ENCODE measurements at places on chromosomes 7 and 10.

DNA sequence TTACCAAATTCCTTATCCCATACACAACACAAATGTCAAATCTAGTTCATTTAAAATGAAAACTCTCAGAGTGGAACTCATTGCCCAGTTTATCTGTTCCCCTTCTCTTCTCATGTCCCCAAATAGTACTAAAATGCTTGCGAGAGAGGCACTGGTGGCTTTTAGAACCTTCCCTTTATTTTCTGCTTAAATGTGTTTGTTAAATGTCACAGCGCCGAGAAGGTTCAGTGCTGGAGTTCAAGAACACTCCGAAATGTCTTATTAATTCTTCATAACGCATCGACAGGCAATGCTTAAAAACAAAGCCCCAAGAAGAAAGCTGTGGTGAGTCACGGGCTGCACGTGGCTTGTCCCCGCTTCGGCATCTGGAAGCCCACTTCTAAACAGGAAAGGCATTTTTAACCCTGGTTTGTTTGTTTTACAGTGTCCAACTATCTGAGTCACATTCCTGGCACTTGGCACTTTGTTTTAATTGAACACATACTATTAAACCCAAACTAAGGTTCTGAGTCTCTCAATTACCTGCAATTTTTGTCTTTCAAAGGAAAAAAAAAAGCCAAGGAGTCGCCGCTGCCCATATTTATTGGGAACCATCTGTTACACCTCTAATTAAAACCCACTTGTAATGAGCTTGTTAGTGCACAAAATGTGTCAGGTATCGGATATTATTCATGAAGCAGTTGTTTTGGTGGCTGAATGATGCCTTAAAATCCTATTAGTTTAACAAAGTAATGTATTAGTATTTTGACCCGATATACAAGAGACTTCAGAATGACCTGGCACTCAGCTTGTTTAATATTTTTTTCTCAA is 49.9 kb upstream of the MGMT start:
- DNase-seq = peak; percentile 63

- peak; percentile 95 for DNase-seq
Observed at GRCh38 chr7:46291050-46291438, 370.0 kb upstream of the IGFBP3 start.

- no peak for DNase-seq
Observed at GRCh38 chr10:81104494-81104893, 566.8 kb downstream of the SH2D4B start.

- DNase-seq = no peak
Observed at GRCh38 chr10:131009791-131010190, 301.7 kb downstream of the TCERG1L start.

GRCh38 chr7:81616951-81617350 is 152.9 kb downstream of the HGF start:
- DNase-seq = peak; percentile 52

- no peak for DNase-seq
Observed at GRCh38 chr10:68997211-68997610, 8.6 kb downstream of the KIFBP start.

GRCh38 chr7:50657341-50657873 is 92.2 kb upstream of the DDC start:
- DNase-seq = peak; percentile 76

- no peak for DNase-seq
Observed at GRCh38 chr10:99444383-99445045, 14.1 kb upstream of the GOT1 start.

DNA sequence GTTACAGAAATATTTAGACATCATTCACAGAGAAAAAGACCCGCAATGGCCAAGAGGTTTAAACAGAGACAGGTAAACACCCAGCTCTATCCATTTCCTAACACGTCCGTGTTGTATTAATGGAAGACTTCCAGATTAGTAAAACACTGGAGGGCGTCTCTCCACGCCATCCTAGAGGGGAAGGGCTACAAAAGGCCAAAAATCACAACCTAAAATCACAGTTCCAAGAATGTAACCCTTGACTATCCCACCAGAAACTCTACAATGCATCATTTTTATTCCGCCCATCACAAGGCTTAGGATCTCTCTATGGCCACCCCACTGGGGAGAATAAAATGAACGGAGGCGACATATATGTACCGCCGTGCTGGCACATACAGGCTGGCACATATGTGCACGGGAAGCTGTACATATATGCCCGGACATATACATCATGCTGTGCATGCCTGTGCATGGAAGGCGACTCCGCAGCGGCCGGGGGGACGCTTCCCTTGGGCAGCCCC is 734 bp downstream of the PCLO start:
- DNase-seq = no peak

GRCh38 chr7:54846273-54846672 is 87.3 kb upstream of the SEC61G start:
- peak; percentile 40 for DNase-seq

All from GM23248 (cell line).